ENCODE measurements at places on chromosomes 6 and 20.
A peak's percentile ranks its signal among the peaks of the same experiment; 100 is the strongest.

- DNase-seq, result no peak
Measured at GRCh38 chr6:52994839-52995088, 320 bp downstream of the GSTA4 start.

DNA sequence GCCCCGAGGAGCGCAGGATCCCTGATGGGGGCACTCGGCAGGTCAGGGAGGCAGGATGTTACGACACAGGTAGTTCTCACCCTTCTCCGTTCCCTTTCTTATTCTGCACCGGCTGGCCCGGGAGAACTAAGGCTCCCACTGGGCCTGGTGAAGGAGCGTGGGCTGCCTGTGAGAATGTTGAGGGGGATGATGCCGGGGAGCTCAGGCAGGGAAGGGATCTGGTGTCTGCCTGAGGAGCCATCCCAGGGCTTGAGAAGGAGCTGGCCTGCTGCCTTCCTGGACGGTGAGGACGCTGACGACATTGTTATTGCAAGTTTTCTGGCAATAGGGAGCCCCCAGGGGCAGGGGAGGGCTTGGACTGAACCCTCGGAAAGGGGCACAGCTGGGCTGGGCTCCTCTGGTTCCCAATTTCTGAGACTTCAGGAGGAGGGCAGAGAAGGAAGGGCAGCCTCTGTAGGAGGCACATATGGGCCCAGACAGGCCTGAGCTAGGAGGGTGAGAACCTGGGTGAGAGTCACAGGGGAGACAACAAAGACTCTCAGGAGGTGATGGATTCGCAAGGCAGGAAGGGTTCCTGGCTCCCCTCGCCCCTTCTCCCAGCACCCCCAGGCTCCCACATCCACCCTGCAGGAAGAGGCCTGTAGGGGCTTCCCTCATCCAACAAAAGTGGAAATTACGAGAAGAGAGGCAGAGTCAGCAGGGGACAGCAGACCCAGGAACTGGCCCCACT is 32.8 kb downstream of the CYP21A2 start:
- DNase-seq, result no peak

DNA sequence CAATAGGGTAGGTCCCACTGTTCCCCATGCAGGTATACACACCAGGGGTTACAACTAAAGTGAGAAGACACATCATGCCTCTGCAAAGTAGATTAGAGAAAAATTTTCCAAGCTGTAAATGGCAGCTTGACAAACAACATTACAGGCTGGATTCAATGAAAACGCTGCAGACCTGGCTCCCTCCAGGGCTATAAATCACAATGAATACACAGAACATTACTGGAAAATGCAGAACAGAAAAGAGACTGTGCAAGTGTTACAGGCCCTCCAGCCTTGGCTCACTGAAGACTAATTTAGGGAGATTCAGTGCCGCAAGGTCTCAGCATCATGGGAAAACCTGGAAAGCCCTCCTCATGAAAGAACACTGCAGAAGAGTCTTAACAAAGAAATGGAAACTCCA is 207.8 kb downstream of the KHDC1L start:
- DNase-seq, result no peak

- peak; percentile 58 for DNase-seq
Measured at GRCh38 chr20:5078399-5078958, 41.3 kb downstream of the PCNA start.

GRCh38 chr6:143478479-143479062 is 28.0 kb downstream of the PEX3 start:
- DNase-seq, result no peak

GRCh38 chr6:169848946-169849345 is 97.5 kb downstream of the ERMARD start:
- no peak for DNase-seq

GRCh38 chr6:23728707-23729106 is 397.3 kb upstream of the NRSN1 start:
- no peak for DNase-seq

DNA sequence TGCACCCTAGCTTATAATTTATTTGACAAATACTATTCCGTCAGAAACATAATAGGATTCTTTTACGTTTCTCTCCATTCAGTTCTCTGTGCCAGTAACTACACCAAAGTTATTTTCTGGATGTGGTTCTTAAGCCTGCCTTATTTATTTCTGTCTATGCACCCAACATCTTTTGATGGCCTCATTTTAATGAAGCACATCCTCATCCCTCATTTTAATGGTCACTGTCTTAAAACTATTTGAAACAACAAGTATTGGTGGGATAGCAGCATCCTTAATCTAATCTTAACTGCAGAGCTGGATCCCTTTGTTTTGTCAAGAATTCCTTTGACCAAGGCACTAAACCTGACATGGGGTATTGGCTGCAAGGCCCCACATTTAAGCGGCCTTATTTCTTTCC is 11.0 kb downstream of the FAM135A start:
- DNase-seq, result no peak

GRCh38 chr6:24646771-24647170 is 780 bp upstream of the KIAA0319 start:
- DNase-seq, result peak; percentile 20

- DNase-seq, result no peak
Measured at GRCh38 chr6:136063096-136063495, 187.0 kb downstream of the MTFR2 start.

- DNase-seq, result no peak
Measured at GRCh38 chr6:142914369-142914768, 30.6 kb downstream of the HIVEP2 start.

DNA sequence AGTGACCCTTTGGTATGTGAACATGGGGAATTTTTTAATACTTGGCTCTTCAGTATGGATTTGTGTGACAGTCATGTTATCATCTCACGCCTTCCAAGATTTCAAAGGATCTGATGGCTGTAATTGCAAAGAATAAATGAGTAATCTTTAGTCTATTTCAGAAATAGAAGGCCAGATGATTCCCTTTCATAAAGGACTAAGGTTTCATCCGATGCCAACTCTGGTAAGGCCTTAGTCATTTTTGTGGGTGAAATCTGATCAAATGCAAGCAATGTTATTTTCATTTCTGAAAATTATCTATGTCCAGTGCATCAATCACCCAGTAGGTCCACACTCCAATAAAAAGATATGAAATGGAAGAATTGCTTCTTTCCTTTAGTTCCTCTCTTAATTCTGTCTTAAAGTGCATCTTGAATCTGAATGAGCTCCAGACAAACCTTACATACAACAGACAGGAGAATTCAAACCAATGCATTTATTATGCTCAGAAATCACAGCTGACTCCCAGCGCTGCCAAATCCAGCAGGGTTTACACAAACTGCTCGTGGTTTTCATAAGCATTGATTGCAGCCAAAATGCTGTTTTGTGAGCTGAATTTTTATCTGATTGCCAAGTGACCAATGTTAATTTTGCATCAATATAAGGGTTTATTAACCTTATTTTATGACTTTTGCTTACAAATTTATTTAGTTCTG is 565.2 kb upstream of the MARCKS start:
- DNase-seq, result peak; percentile 41

- DNase-seq, result peak; percentile 82
Measured at GRCh38 chr20:37992802-37993409, 40.4 kb downstream of the TTI1 start.

- no peak for DNase-seq
Measured at GRCh38 chr6:135858931-135859330, 7.4 kb downstream of the PDE7B start.

DNA sequence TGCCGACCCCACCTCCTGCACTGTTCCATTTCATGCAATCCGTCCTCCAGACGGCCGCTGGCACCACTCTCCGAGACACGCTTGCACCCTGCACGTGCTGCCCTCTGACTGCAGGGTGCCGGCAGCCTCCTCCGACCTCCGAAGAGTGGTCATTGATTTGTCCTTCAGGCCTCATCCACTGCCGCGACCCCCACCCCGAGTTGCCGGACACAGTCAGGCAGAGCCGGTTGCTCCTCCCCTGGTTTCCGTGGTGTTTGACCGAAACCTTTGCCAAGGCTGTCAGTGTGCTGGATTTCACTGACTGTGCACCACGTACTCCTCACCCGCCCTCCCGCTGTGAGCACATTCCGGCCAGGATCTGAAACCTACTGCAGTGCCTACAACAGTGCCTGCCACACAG is 156.4 kb upstream of the PDE10A start:
- no peak for DNase-seq

GRCh38 chr20:40279390-40279789 is 409.6 kb downstream of the MAFB start:
- DNase-seq, result peak; percentile 87

DNA sequence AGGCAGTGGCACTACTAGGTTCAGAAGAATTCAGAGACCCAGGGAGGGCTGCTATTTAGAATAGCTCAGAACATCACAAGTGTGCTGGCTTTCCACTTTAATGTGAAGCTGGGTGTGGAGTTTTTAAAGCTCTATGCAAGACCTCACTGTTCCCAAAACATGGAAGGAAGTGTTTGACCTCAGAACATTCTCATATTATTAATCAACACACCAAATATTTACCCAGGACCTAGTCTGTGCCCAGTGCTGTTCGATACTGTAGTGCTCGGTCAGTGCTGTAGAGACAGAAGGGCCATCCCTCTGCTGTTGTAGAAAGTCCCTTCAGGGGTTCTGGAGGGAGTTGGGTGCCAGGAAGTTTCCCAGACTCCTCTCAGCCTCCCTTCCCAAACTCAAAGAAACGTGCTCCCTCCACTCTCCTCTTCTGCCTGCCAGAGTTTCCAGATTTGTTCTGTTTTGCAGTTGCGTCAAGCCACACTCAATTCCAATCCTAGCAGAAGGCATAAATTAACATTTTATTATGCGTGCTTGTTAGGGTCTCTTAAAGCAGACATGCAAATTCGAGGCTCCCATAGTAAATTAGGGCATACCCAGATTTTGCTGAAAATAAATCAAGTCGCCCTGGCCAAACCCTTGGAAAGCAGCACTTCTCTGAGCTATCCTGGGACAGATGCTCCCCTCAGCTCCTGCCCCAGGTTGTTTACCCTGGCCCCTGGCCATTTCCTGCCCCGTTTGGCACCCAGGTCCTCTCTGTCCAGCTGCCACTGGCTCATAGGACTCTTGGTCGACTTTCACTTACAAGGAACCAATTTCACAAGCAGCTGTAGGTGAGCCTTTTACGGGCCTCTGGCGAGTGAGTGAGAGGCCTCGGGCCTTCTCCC is 248.6 kb downstream of the HIVEP2 start:
- peak; percentile 39 for DNase-seq

DNA sequence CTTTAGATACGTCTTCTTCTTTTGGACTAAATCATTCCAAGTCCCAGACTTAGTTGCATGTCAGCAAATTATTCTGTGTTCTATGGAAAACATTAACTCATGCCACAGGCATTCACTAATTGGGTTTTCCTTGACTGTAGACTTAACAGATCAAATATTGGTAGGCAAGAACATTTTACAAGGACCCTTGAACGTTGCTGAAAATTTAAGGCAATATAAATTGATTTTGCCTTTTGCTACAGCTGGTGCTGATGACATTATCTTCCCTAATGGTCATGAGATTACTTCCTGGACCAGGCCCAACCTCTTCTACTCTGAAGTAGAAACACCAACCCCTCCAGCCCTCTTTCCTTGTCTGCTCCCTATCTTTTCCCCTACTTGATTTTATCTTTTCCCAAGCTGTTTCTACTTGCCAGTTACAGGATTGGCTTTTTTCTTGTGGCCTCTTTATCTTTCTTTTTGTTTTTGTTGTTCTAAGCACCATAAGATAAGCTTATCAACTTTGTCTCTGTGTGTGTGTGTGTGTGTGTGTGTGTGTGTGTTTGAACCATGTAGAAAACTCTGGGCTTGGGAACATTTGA is 514.0 kb upstream of the SOX4 start:
- no peak for DNase-seq

GRCh38 chr20:63032861-63033793 is 26.4 kb upstream of the BHLHE23 start:
- DNase-seq, result no peak

DNA sequence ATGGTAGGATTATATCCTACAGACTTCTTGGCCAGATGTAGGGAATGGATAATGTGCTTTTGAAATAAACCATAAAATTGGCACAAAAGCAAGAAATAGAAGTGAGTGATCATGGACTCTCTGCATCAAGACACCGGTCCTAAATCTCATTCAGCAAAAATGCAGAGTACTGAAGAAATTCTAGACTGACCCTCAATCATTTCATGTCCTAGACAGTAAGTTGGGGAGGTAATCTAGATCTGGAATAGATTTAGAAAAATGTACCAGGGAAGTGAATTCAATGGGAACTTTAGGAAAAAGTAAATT is 69.7 kb upstream of the ADTRP start:
- DNase-seq, result no peak

DNA sequence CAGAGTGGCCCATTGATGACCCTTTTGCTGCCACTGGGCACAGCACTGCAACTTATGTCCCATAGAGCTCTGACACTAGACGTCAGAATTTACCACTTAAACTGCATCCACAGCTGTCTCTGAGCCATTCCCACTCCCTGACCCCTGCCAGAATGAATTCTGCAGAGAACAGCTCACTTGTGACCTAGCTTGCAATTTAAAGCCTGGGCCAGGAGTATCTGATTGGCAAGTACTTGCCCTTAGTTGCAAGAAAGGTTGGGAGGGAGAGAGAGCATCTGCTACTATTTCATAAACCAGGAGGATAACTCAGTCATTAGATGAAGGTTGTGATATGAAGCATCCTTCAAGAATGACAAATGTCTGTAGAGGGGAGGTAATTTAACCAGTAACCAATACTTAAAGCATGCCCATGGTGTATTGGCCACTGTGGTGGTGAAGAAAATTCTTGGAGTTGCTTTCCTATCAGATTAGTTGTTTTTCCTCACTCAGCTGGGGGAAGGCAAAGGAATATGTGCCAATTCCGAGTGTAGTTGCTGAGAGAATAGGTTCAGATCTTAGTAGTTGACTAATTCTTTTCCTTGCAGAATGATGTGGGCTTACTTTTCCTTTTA is 46.5 kb downstream of the IL22RA2 start:
- no peak for DNase-seq

DNA sequence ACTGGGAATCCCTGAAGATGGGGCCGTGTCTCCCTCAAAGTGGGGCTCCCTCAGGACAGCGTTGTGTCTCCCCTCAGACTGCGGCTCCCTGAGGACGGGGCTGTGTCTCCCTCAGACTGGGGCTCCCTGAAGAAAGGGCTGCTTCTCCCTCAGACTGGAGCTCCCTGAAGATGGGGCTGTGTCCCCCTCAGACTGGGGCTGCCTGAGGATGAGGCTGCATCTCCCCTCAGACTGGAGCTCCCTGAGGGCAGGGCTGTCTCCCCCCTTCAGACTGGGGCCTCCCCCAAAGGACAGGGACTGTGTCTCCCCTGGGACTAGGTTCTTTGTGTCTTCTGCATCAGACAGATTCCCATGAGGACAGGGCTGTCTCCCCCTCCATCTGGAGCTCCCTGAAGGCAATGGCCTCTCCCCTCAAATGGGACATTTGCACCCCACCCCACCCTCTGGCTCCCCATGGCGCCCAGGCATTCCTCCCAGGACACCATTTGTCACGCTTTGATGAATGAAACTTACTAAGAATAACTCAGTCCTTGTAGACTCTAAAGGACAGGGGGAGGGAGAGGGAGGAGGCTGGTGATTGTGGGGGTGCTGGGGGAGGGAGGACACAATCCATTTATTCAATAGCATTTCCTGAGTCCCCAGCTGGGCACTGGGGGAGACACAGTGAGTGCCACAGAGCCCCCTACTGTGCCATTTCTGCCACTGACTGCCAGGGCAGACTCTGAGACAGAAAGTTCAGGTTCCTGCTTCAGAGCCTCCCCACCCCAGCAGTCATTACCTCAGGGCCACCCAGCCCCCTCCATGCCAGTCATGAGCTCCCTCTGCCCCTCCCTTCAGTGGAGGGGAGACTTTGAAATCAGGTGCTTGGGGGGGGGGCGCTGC is 122.4 kb downstream of the MRPL14 start:
- no peak for DNase-seq

Data from cardiac fibroblast (primary cell).